ENCODE measurements at places on chromosomes 2 and 18.
A peak's percentile ranks its signal among the peaks of the same experiment; 100 is the strongest.

- no peak for DNase-seq
These were observed 33.0 kb downstream of the LINC00305 start for GRCh38 chr18:64115881-64116280.

DNA sequence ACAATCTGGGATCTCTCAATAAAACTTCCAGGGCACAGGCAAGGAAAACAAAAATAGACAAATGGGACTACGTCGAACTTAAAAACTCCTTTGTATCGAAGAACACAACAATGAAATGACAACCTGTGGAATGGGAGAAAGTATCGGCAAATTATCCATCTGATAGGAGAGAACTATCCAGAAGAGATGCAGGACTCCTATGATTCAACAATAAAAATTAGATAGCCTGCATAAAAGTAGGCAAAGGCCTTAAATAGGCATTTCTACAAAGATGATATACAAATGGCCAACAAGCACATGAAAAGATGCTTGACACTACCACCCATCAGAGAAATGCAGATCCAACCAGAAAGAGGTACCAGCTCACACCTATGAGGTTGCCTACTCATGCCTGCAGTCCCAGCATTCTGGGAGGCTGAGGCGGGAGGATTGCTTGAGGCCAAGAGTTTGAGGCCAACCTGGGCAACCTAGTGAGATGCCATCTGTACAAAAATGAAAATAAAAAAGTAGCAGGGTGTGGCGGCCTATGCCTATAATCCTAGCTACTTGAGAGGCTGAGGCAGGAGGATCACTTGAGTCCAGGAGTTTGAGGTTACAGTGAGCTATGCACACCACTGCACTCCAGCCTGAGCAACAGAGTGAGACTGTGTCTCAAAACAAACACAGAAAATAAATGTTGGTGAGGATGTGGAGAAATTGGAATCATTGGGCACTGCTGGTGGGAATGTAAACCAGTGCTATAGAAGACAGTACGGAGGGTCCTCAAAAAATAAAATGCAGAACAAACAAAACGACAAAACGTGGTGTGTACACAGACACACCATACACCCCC is 21.6 kb downstream of the TWIST2 start:
- no peak for DNase-seq

- DNase-seq, result peak; percentile 69
These were observed 37.7 kb downstream of the ANKRD12 start for GRCh38 chr18:9174302-9174701.

- DNase-seq, result no peak
These were observed 799.6 kb upstream of the CHAC2 start for GRCh38 chr2:52968043-52968442.

- no peak for DNase-seq
These were observed 56.7 kb upstream of the FHL2 start for GRCh38 chr2:105455488-105456003.

DNA sequence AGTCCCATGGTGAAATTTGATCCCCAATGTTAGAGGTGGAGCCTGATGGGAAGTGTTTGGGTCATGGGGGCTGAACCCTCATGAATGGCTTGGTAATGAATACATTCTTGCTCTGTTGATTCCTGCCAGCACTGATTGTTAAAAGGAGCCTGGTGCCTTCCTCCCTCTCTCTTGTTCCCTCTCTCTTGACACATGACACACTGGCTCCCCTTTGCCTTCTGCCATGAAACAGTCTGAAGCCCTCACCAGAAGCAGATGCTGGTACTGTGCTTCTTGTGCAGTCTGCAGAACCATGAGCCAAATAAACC is 30.6 kb upstream of the EPC2 start:
- DNase-seq, result no peak

DNA sequence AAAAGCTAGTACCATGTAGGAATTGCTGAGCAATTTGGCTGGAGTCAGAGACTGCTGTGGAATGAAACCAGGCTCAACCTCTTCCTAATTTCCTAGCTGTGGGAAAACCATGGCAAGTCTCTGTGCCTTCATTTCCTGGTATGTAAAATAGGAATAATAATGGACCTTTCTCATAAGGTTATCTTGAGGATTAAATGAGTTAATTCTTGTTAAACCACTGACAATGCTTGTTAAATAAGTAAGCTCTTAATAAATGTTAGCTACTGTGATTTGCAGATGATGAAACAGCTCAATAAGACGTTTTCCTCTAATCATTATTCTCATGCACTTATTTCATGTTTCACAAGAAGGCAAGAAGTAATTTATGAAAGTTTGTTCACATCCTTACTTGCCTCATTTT is 346.7 kb downstream of the RND3 start:
- no peak for DNase-seq

DNA sequence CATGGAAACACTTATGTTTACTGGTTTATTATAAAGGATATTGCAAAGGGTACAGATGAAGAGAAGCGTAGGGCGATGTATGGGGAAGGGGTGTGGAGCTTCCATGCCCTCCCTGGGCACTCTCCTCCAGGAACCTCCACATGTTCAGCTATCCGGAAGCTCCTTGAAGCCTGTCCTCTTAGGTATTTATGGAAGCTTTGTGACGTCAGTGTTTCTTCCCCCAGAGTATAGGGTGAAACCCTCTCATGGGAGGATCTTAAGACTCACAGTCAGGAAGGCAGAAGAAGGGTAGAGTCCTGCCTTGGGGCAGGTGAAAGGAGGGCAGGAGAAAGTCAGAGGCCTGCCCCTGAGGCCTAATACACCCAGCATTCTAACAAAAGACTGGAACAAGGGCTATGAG is 61.3 kb upstream of the CREB1 start:
- DNase-seq, result no peak

GRCh38 chr18:21134895-21135294 is 23.3 kb upstream of the ROCK1 start:
- peak; percentile 27 for DNase-seq

DNA sequence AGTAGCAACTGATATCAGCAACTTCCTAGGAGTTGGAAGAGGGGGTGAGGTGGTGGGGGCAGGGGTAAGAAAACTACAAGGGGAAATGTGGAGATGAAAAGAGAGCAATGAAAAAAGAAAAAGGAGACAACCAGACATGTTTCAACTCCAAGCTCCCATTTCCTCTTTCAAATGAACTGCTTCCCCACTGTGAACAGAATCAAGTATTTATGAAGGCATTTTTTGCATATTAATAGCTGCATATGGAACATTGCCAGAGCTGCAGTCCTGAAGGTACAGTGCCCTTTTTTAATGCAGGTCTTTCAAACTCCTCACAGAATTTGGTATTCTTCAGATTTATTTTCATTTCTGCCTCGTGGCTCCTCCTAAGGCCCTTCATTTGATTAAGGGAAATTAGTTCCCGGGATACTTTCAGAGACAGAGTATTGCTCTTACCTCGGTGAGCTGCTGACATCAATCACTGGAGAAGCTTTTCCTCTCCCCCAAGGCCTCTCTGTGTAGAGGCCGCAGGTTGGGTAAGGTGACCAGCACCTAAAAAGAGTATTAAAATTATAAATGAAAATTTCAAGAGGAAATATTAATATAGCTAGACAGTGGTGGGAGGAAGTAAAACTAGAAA is 68.4 kb downstream of the KIAA2012 start:
- peak; percentile 37 for DNase-seq

- no peak for DNase-seq
These were observed 10.3 kb downstream of the TUBB6 start for GRCh38 chr18:12318334-12318697.

DNA sequence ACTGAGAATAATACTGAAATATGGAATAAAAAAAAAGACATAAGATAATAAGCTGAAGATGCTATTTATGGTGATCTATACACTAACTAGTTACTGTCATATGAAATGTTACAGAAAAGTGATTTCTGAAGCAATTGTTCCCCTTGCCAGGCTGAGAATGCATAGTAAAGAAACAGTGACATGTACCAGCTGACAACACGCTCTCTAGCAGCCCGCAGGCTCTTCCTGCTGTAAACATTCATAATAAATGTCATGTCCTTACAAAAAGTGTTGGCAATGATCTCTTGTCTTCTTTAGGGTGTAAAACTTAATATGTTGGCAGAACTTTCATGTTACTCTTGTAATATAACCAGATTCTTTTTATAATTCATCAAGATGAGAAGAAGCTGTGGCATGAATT is 1171.3 kb downstream of the DSC3 start:
- no peak for DNase-seq

- DNase-seq, result no peak
These were observed 424.9 kb upstream of the MYT1L start for GRCh38 chr2:2755990-2756389.

- no peak for DNase-seq
These were observed 30.3 kb downstream of the SOCS6 start for GRCh38 chr18:70319187-70319586.

GRCh38 chr2:45256173-45256866 is 247.1 kb upstream of the SIX2 start:
- DNase-seq, result no peak

GRCh38 chr18:65769652-65770051 is 18.8 kb downstream of the CDH7 start:
- no peak for DNase-seq

- DNase-seq, result no peak
These were observed 53.5 kb downstream of the PPIG start for GRCh38 chr2:169637620-169638019.

DNA sequence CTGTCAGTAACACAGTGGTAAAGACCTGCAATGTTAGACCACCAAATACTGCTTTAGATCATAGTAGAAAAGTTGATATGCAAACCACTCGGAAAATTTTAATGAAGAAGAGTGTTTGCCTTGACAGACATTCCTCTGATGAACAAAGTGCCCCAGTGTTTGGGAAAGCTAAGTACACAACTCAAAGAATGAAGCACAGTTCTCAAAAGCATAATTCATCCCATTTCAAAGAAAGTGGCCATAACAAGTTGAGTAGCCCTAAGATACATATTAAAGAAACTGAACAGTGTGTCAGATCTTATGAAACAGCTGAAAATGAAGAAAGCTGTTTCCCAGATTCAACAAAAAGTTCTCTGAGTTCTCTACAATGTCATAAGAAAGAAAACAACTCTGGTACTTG is 27.5 kb downstream of the GEN1 start:
- no peak for DNase-seq

DNA sequence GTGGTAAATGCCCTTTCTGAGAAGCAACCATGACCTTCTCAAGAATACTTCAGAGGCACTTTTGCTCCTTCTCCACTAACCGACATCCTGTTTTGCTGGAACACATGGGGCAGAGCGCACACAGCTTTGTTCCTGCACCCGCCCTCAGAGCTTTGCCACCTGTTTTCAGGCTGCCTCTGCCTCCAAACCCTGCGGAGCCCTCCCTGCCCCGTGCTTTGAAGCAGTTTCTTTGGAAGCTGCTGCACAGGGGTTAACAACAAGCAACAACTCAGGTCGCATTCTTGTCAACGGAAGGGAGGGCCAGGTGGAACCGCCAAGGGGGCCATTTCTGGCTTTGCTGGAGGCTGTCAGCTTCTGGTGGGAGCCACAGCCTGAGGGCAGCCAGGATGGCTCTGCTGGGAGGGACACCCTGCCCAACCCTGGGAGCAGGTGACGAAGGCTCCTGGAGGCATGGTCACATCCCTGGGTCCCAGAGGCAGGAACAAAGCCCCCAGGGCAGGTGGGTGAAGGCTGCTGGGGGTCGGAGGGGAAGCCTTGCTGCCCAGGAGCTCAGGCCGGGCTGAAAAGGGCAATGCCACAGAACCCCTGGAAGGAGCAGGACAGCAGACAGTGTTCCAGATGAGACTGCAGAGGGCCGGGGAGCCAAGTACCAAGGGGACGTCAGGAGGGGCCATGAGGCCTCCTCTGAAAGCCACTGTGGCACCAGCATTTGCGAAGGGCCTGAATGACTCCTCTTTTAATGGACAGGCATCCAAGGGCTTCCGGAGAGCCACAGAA is 46.8 kb downstream of the MRPS5 start:
- DNase-seq, result no peak

Measured in MV-4-11 (cell line).